Kidney epithelial cell (primary cell): ENCODE measurements at places on chromosomes 4 and X.

DNA sequence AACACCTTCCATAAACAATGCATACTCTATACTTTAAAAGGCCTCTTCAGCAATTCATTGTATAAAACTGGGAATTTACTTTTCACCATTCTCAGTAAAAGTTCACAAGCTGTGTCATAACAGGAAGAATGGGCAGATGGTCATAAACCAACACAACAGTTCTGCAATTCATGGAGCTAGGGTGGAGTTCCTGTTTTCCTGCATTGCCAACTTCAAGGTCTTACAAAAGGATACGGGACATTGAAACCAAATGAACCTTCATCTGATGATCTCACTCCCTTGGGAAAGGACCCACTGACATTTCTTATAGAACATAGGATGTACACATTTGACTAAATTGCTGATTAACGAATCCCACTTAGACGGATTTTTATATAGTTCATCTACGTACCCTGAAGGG is 4.1 kb downstream of the KDR start:
- DNase-seq = no peak

DNA sequence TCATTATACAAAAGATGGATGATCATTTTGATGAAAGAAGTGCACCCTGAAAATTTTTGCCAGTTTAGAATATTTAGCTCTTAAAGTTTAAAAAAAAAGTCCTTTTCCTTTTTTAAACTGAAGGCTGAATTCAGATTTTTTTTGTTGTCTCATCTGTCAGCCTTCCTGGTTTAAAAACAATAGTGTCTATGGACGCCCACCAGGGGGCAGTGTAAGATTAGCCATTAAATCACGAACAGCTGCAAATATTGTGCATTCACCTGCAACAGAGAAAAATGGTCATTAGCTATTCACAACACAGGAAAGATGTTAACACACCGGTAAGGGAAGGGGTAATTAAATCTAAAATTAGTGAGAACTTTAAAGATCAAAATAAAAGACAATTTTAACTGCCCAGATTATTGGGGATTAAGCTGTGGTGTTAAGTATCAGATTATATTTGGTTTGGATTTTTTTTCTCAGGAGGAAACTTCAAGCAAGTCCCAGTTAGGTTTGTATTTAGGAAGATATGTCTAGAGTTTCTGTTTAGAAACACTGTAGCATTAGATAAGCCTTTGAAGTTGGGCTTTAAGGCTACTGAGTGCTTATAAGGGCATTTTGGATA is 4.4 kb upstream of the CXorf38 start:
- no peak for DNase-seq

DNA sequence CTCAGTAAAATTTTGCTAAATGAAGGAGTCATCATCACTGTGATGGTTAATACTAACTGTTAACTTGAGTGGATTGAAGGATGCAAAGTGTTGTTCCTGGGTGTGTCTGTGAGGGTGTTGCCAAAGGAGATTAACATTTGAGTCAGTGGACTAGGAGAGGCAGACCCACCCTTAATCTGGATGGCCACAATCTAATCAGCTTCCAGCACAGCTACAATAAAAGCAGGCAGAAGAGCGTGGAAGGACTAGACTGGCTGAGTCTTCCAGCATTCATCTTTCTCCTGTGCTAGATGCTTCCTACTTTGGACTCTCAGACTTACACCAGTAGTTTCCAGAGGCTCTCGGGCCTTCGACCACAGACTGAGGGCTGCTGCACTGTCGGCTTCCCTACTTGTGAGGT is 21.3 kb upstream of the WDR44 start:
- DNase-seq = no peak

- DNase-seq = no peak
Measured at GRCh38 chr4:25834411-25835107, 28.2 kb downstream of the SEL1L3 start.
